ENCODE measurements at places on chromosomes 3 and 15. TPM values are rescaled to one million over a fixed set of nuclear protein-coding genes. Genes with fewer than 3 reads are reported as not detected.
A peak's percentile ranks its signal among the peaks of the same experiment; 100 is the strongest.

GRCh38 chr3:182124187-182124586 lies 412.5 kb downstream of the SOX2 start:
- H3K4me1 ChIP-seq, result no peaks in the 10 kb centered on the region
- no peaks in the 10 kb centered on the region for H3K36me3 ChIP-seq
- no peaks in the 10 kb centered on the region for H3K27me3 ChIP-seq
- H3K27ac ChIP-seq, result no peak overlapping the region
- DNase-seq, result no peak
- H3K4me3 ChIP-seq, result no peak overlapping the region

DNA sequence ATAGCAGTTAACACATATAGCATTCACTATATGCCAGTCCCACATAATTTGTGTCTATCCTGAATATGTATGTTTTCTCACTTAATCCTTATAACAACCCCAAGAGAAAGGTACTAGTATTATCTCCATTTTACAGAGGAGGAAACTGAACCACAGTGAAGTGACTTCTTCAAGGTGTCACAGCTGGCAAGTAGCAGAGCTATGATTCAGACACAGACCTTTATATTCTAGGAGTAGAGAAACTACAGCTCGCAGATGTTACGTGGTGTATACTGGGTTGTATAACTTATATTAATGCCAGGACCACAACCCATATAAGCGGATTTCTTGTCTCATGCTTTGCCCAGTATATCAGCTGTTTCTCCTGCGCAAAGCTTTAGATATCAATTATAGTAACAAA lies 29.5 kb upstream of the ICE2 start:
- peaks cover 58% of the 10 kb centered on the region for H3K4me1 ChIP-seq
- H3K4me3 ChIP-seq, result no peak overlapping the region
- H3K27ac ChIP-seq, result peak overlapping the region; percentile 65
- no peaks in the 10 kb centered on the region for H3K27me3 ChIP-seq
- no peak for DNase-seq

DNA sequence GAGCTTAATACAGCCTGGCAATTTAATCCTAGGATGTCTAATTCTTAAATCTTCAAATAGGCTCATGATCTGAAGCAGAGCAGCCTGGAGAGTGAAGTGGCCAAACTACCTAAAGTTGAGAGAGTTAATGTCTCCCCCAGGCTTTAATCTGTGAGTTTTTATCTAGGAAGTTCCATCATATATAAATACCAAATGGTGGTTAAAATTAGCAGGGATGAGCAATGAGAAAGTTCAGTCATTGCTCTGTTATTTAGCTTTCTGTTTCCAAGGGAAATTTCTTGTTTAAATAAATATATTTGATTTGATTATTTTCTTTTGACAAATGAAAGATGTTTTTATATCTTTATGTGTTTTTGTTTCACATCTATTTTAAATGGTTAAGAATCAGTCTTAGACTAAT lies 274.4 kb upstream of the UMPS start:
- no peak overlapping the region for H3K27ac ChIP-seq
- DNase-seq, result no peak
- H3K27me3 ChIP-seq, result peaks cover 8% of the 10 kb centered on the region
- no peaks in the 10 kb centered on the region for H3K4me1 ChIP-seq
- no peak overlapping the region for H3K4me3 ChIP-seq
- no peaks in the 10 kb centered on the region for H3K36me3 ChIP-seq

P4HTM gene
- total RNA-seq, result 34.5 TPM
